ENCODE measurements at places on chromosomes 16 and 17. TPM values are rescaled to one million over a fixed set of nuclear protein-coding genes. Genes with fewer than 3 reads are reported as not detected.

Gene HS3ST3B1
- total RNA-seq: 33.8 TPM

Gene TRAF7
- total RNA-seq: 70.4 TPM

- no peak overlapping the region for H3K27ac ChIP-seq
- H3K27me3 ChIP-seq: no peaks in the 10 kb centered on the region
- no peak for DNase-seq
- H3K4me1 ChIP-seq: no peaks in the 10 kb centered on the region
- no peaks in the 10 kb centered on the region for H3K36me3 ChIP-seq
Measured at GRCh38 chr16:65509172-65509571, 387.3 kb upstream of the CDH11 start.

- DNase-seq: no peak
- no peak overlapping the region for H3K27ac ChIP-seq
- H3K4me3 ChIP-seq: no peak overlapping the region
- H3K27me3 ChIP-seq: no peaks in the 10 kb centered on the region
Measured at GRCh38 chr16:65377195-65377594, 255.3 kb upstream of the CDH11 start.

GRCh38 chr17:4479982-4480751 is 18.5 kb upstream of the SPNS2 start:
- peak overlapping the region; percentile 34 for H3K27ac ChIP-seq
- no peak for DNase-seq
- peaks cover 2% of the 10 kb centered on the region for H3K27me3 ChIP-seq
- no peak overlapping the region for H3K4me3 ChIP-seq
- H3K36me3 ChIP-seq: no peaks in the 10 kb centered on the region

Gene CTRB2
- total RNA-seq: not detected

DNA sequence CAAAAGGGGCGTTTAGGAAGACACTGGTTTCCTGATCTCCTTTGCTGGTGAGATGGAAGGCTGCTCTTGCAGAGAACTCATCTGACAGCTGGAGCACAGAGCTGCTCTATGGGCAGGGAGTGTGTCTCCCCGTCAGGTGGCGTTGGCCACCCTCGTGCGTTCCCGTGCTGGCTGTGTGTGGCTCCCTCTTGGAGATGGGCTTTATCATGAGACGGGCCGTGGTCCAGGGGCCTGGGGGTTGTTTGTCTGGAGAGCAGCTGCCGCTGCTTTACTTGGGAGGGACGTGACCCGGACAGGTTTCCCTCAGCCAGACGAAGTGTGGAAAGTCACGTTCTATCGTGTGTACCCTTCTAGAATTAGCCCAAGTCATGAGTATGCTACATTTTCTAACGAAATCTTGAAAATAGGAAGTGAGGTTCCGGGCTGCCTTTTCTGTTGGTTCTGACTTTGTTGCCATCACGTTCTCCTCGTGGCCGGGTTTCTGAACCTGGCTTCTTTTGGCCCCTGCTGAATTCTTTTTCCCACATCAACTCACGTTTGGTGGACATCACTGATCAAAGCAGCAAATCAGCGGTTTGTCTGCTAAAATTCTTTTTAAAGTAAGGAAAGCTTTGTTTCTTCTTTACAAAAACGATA is 105.6 kb upstream of the CHMP6 start:
- peaks cover 43% of the 10 kb centered on the region for H3K36me3 ChIP-seq
- peaks cover 26% of the 10 kb centered on the region for H3K4me1 ChIP-seq
- no peak overlapping the region for H3K4me3 ChIP-seq
- H3K27me3 ChIP-seq: no peaks in the 10 kb centered on the region

DNA sequence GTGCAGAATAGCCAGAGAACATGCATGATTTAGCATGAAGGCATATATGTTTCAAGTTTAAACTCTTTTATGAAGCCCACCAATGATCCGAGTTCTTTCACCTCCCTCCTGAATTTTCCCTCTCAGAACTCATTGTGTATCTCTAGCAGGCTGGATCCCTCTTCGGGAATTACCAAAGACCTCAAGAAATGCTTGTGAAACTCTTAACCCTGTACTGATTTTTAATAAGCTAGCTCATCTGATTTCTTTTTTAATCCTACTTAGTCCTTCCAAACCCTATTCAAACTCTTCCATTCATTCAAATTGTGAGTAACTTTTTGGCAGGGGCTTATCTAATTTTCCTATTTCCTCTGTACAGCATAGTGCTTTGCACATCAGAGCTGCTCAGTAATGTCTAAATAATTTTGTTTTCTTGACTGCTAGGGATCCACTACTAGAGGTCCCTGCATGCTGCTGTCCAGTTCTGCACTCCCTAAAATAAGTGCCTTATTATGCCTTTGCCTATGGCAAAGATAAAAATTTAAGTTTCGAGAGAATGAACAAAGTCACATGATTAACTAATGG is 723.8 kb downstream of the CDH11 start:
- H3K36me3 ChIP-seq: no peaks in the 10 kb centered on the region
- H3K27me3 ChIP-seq: no peaks in the 10 kb centered on the region
- H3K27ac ChIP-seq: no peak overlapping the region
- no peaks in the 10 kb centered on the region for H3K4me1 ChIP-seq

- peaks cover 5% of the 10 kb centered on the region for H3K27me3 ChIP-seq
- no peak overlapping the region for H3K27ac ChIP-seq
- DNase-seq: no peak
- no peaks in the 10 kb centered on the region for H3K36me3 ChIP-seq
Measured at GRCh38 chr16:80924372-80924978, 82.2 kb downstream of the CMC2 start.

DNA sequence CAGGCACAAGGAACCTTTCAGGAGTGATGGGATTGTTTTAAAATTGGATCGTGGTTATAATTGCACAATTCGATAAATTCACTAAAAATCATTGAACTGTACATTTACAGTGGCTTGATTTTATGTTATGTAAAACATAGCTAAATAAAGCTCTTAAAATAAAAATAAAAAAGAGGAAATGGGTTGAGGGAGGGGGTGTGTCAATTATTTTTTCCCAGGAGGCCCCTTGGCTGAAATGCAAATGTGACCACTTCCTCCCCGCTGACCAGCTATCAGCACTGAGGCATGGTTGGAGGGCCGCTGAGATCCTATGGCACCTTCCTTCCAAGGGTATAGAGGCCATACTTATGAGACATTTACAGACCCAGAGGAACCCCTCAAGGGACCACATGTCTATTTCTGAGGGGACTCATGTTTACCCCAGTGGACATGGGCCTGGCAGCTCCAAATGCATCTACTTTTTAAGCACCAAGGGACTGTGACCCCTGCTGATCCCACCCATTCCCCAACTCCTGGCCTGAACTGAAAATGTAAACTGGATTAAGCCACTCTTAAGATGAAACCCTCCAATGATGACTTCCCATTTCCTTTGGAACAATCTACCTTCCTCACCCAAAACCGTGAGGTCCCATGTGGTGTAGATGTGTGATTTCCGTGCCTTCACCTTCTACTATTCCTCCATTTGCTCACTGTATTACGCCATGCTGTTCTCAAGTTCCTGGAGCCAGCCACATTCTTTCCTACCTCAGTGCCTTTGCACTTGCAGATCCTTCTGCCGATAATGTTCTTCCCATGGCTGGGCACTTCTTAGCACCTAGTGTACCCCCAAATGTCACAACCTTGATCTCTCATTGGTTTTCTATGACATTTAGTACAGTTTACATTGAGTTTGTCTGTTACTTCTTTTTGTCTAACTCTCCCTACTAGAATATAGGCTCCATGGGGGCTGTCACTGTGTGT is 2.8 kb upstream of the IL21R start:
- H3K4me1 ChIP-seq: peaks cover 53% of the 10 kb centered on the region
- H3K27me3 ChIP-seq: no peaks in the 10 kb centered on the region
- peaks cover 22% of the 10 kb centered on the region for H3K36me3 ChIP-seq
- H3K4me3 ChIP-seq: no peak overlapping the region

Gene TP53TG3C
- not detected for total RNA-seq

GRCh38 chr17:151004-151403 is 13.6 kb downstream of the SCGB1C2 start:
- no peaks in the 10 kb centered on the region for H3K27me3 ChIP-seq
- H3K4me3 ChIP-seq: no peak overlapping the region
- no peak for DNase-seq
- H3K4me1 ChIP-seq: no peaks in the 10 kb centered on the region
- no peak overlapping the region for H3K27ac ChIP-seq

DNA sequence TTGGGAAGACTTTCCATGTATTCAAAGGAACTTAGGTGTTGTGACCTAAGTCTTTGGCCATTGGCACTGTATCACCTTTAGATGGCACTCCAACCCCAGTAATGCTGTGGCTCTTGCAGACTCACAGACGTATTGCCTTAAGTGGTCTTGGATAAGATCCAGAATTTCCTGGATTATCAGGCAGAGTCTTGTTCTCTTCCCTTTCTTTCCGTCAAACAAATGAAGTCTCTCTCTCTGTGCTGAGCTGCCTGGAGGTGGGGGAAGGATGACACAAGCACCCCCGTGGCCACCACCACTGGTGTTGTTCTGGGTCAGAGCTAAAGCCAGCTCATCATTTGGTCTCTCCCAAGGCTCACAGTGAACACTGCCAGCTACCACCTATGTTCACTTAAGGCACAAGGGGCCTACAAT is 789.9 kb upstream of the KIF2B start:
- H3K4me3 ChIP-seq: no peak overlapping the region
- no peaks in the 10 kb centered on the region for H3K27me3 ChIP-seq

Gene SEPTIN12
- not detected for total RNA-seq

Gene TBC1D3I
- total RNA-seq: 0.36 TPM

Gene TP53TG3
- total RNA-seq: not detected

- H3K27ac ChIP-seq: no peak overlapping the region
- no peak overlapping the region for H3K4me3 ChIP-seq
- H3K4me1 ChIP-seq: peaks cover 6% of the 10 kb centered on the region
- DNase-seq: no peak
- no peaks in the 10 kb centered on the region for H3K27me3 ChIP-seq
- H3K36me3 ChIP-seq: peaks cover 5% of the 10 kb centered on the region
Measured at GRCh38 chr17:2312736-2313135, 9.0 kb downstream of the SRR start.

DNA sequence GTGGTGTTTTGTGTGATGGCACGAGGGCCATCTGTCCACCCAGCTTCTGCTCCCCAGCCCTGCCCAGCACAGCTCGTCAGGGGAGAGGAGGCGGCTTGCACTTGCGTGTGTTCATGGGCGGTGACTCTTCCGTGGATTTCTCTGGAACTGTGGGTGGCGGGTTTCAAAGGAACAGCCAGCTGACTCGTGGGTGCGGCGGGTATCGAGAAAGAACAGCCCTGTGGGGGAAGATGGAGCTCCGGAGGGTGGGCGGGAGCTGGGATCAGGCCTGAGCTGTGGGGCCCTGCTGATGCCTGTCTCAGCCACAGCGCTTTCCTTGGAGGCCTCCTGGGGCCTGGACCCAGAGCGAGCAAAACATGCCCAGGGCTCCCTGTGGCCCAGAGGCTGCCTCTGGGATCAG is 13.2 kb downstream of the NAGPA start:
- no peaks in the 10 kb centered on the region for H3K36me3 ChIP-seq
- no peak overlapping the region for H3K27ac ChIP-seq
- H3K27me3 ChIP-seq: no peaks in the 10 kb centered on the region
- no peaks in the 10 kb centered on the region for H3K4me1 ChIP-seq

GRCh38 chr16:52078716-52079655 is 468.0 kb downstream of the TOX3 start:
- no peak overlapping the region for H3K27ac ChIP-seq
- no peaks in the 10 kb centered on the region for H3K27me3 ChIP-seq
- no peak overlapping the region for H3K4me3 ChIP-seq

DNA sequence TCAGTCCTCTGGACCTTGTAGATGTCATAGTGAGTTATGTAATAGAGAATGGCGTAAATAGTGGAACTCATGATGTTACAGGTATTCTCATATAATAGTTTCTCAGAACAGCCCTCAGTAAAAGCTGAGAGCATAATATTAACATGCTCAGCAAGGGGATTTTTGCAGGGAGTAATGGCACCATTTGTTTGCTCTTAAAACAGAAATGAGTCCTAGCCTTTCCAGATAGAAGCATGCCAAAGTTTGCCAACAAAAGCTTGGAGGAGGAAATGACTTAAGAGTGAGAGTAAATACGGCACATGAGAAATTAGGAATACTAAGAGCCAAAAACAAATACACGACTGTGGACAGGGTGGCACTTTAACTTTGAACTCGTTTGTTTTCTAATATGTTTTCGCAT is 198.4 kb downstream of the ANKFN1 start:
- no peak overlapping the region for H3K4me3 ChIP-seq
- H3K27ac ChIP-seq: no peak overlapping the region
- no peak for DNase-seq
- peaks cover 3% of the 10 kb centered on the region for H3K27me3 ChIP-seq

DNA sequence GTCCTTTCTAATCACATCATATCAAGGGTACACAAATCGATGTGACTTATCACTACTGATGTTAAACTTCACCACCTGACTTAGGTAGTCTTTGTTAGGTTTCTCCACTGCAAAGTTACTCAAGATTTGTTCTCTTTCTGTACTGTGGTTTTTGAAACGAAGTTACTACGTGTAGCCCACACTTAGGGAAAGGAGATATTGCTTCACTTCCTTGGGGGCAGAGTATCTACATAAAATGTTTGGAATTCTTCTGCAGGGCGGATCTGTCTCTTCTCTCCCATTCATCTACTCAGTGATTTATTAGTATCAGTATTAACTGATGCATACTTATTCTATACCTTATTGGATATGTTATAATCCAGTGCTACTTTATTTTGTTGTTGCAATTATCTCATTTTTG is 403.6 kb upstream of the MON1B start:
- H3K4me1 ChIP-seq: no peaks in the 10 kb centered on the region
- H3K4me3 ChIP-seq: no peak overlapping the region
- no peak for DNase-seq
- no peak overlapping the region for H3K27ac ChIP-seq

DNA sequence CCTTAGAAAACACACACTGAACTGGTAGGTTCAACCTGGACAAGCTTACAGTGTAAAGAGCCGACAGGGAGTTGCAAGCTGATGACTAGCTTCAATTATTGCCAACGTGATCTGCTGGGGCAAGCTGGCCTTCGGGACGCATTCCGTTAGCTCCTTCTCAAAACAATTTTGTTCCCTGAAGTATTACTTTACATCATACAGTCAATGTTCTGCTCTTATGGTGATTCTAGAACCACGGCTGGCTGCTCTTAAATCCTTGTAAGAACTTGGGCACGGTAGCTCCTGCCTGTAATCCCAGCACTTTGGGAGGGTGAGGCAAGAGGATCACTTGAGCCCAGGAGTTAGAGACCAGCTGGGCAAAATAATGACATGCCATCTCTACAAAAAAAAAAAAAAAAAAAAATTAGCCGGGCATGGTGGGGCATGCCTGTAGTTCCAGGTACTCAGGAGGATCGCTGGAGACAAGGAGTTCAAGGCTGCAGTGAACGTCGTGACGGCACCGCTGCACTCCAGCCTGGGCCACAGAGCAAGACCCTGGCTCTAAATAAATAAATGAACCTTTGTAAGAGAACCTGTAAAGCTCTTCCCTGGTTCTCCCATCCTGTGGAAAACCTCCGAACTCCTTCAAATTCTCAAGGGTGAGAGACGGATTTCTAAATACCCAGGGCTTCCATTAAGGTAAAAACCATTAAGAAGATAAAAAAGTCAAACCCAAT is 2.0 kb downstream of the CDIP1 start:
- peaks cover 40% of the 10 kb centered on the region for H3K4me1 ChIP-seq
- no peak for DNase-seq
- peak overlapping the region; percentile 79 for H3K4me3 ChIP-seq
- H3K27me3 ChIP-seq: no peaks in the 10 kb centered on the region
- H3K27ac ChIP-seq: peak overlapping the region; percentile 80
- H3K36me3 ChIP-seq: peaks cover 40% of the 10 kb centered on the region

GRCh38 chr16:50778284-50779163 is 36.6 kb downstream of the CYLD start:
- no peaks in the 10 kb centered on the region for H3K27me3 ChIP-seq
- DNase-seq: no peak
- peak overlapping the region; percentile 77 for H3K27ac ChIP-seq

GRCh38 chr16:50910736-50911100 is 168.8 kb downstream of the CYLD start:
- no peaks in the 10 kb centered on the region for H3K4me1 ChIP-seq
- H3K27ac ChIP-seq: no peak overlapping the region
- peaks cover 7% of the 10 kb centered on the region for H3K27me3 ChIP-seq
- no peak overlapping the region for H3K4me3 ChIP-seq
- no peaks in the 10 kb centered on the region for H3K36me3 ChIP-seq

Gene RAB37
- total RNA-seq: 6.0 TPM

Measured in activated T-helper 1 cell treated with anti-CD3 and anti-CD28 coated beads, Interleukin-12 subunit alpha, Interleukin-12 subunit beta, Interleukin-2, Interleukin-4 antibody, amounts not matched to agents 30 ng/mL and 10 ng/mL and 1 ng/mL, durations not matched to agents 14 hours and 24 hours and 36 hours (primary cell).